ENCODE measurements at places on chromosomes 16 and 17.

- DNase-seq: no peak
Measured at GRCh38 chr17:80322864-80323263, 62.2 kb downstream of the RNF213 start.

DNA sequence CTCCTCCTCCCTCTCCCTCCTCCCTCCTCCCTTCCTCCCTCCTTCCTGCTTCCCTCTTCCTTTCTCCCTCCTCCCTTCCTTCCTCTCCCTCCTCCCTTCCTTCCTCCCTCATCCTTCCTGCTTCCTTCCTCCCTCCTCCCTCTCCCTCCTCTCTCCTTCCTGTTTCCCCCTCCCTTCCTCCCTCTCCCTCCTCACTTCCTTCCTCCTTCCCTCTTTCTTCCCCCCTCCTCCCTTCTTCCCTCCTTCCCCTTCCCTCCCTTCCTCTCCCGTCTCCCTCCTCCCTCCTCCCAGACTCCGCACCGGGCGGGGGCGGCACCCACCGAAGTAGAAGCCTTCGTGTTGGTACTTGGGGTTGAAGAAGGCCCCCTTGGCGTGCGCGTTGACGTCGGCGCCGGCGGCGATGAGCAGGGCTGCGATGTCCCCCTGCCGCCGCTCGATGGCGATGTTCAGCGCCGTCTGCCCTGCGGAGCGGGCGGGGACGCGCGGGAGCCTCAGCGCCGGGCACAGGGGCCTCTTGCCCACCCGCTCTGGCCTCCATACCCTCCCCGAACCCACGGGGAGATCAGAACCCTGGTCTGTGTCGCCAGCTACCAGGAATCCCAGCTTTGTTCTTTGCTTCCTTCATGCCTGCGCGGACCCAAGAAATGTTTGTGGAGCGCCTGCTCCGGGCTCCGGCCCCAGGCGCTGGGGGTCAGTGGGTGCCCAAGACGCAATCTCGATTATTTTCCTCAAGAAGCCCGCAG, 22.2 kb downstream of the TRPV3 start:
- peak; percentile 29 for DNase-seq

DNA sequence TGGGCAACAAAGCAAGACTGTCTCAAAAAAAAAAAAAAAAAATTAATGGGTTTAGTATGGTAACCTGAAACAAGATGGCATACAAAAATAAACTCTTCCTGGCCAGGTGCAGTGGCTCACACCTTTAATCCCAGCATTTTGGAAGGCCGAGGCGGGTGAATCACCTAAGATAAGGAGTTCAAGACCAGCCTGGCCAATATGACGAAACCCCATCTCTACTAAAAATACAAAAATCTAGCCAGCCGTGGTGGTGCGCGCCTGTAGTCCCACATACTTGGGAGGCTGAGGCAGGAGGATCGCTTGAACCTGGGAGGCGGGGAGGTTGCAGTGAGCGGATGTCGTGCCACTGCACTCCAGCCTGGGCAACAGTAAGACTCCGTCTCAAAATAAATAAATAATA, 55.7 kb downstream of the PAFAH1B1 start:
- DNase-seq: no peak

GRCh38 chr17:6639586-6640535, 650 bp downstream of the KIAA0753 start:
- DNase-seq: no peak
